ENCODE measurements at places on chromosomes 2 and 18.

DNA sequence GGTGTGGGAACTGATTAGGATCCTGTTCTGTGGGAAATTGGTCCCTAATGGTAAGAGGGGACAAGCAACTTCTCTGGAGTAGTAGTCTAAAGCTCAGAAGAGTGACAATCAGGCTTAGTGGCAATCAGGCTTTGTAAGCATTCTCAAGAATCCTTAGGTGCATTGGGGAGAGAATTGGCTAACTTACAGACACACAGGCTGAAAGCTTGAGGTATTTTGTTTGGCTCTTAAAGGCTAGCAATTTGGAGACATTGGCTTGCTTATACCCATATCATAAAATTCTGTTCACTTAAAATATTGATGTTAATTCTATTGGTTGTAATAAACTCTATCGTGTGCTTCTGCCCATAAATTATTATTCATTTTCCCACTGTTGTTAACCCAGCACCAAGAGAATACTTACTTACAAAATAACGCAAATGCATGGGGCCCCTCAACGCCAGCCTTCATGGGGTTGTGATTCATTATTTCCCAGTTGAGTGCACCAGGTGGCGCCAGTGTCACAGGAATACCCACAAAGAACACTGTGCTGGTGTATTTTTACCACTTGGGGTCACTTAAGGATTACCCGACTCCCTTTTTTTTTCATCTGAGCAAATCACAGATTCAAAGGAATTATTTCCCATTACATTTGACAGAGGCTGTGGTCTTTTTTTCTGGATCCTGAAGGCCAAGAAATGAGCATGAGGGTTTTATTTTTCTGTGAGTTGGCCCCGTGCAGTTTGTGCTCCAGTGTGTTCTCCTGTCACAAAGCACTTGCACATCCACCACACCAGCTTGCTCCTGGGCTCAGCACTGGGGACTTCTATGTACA, 45.5 kb downstream of the DDX1 start:
- DNase-seq: peak; percentile 24

DNA sequence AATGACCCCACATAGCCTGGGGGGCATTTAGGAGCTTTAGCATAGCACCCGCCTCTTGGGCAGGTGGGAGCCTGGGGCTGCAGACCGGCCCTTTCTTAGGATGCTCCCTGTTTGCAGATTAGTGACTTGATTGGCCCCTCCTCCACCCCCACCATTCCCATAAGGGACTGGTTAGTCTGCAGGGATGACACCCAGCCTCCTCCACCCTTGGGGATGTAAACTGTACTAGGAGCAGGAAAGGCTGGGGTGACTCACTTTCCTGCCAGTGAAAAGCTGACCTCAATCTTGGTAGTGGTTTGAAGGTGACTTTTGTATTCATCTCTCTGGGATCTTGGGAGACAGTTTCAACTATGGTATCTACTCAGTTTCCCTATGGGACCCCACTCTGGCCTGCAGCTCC, 24.2 kb downstream of the CTIF start:
- DNase-seq: no peak

DNA sequence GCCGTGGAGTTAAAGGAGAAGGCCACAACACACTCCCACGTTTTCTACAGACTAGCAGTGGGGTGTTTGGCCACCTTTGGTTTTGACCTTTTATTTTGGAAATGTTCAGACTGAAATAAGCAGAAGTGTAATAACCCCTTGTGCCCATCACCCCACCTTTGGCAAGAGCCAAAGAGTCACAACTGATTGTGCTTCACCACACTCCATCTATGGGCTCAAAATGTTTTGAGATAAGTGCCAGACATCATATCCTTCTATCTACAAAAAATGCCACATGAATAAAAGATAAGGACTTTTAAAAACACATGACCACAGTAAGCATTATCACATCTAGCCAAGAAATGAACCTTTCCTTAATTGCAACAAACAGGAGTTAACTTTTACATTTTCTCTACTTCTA, 9.9 kb upstream of the GPR35 start:
- no peak for DNase-seq

GRCh38 chr2:111029181-111029927, 91.4 kb upstream of the BCL2L11 start:
- DNase-seq: no peak

GRCh38 chr2:172806493-172806892, 70.8 kb downstream of the RAPGEF4 start:
- no peak for DNase-seq

DNA sequence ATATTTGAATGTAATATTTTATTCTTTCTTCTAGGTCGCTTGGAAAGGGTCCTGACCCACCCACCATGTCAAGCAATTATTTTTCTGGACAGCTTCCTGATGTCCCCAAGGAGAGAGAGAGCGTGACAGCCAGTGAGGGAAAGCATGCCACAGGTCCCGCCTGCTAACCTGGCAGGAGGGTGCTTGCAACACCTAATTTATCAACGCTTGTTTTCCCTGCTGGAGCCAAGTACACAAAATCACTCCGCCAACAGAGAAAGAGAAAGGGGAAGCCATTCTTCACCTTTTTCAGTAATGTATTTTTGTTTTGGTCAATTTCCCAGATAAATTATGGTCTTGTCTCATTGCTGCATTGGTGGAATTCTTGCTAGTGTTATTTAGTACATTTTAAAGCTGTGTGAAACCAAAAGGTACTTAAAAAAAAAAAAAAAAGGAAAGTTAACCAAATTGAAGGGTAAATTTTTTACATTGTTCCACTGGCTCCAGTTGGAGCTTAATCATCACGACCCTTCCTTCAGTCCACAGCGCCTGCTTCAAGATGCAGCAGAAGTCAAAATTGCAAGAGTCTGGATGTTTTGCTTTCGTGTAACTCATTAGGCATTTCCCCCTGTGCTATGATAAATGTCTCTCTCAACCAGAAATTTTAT, 88.5 kb upstream of the COPS8 start:
- DNase-seq: no peak

DNA sequence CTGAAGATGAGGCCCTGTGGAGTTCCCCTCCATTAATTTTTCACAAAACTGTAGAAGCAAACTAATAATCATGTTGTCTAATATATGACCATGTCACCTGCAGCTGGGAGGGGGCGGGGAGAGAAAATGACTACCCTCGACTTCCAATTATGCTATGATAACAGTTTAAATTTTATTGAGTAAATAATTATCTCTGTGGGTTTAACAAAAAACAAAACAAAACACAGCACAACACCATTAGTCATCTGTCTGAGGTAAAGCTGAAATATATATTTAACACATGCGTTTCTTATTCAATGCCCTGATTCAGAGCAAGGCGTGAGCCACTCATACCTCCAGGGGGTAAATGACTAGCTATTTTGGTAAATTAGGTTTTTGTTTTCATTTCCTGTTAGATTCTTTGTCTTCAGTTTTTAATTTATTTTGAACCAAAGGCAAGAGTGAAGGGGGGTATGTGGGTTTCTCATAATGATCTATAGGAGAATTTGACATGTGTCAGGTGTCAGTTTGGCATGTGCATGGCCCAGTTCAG, 77.4 kb upstream of the ZCCHC2 start:
- DNase-seq: no peak

- no peak for DNase-seq
These were observed 6.4 kb downstream of the GALNT14 start for GRCh38 chr2:31131871-31132270.

DNA sequence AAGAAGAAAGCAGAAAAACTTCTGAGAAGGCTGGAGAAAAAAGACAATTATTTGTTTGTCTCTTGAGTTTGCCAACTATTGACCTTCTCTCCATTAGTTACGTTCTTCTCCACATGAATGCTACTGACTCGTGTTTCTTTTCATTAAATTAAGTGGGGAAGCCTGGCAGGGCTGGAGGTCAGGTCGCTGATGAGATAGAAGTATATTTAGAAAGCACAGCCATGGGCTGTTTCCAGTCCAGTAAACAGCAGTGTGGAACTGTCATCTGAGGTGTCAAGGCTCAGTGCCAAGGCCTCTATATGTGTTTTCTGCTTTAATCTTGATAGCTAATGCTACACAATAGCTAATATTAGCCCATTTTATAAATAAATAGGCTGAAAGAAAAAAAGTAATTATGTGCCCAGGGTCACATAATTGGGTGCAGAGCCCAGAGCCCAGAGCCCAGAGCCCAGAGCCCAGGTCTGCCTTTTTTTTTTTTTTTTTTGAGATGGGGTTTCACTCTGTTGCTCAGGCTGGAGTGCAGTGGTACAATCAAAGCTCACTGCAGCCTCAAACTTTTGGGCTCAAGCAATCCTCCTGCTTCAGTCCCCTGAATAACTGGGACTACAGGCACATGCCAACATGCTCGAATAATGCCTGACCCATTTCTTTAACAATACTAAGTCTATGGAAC, 6.3 kb downstream of the MSGN1 start:
- no peak for DNase-seq

- no peak for DNase-seq
These were observed 73.3 kb upstream of the PPP1CB start for GRCh38 chr2:28678175-28678855.

- DNase-seq: no peak
These were observed 219.8 kb upstream of the SPHKAP start for GRCh38 chr2:228401065-228401912.

DNA sequence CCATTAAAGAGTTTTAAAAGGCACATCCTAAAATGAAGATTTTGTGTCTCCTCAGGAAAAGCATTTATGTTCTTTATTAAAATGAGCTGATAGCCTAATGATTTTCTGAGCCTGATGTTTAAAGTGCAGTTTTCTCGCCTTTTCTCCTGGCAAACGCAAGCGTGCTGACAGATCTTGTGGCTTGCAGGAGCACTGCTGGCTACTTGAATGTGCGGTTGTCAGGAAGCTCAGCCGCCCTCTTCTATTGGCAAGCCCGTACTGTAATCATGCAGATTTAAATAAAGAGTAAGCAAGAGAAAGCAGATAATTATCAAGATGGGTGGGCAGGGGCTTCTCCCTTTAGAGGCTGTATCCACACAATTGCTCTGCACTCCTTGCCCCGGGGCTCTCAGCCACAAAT, 139.5 kb upstream of the SPHKAP start:
- DNase-seq: no peak

DNA sequence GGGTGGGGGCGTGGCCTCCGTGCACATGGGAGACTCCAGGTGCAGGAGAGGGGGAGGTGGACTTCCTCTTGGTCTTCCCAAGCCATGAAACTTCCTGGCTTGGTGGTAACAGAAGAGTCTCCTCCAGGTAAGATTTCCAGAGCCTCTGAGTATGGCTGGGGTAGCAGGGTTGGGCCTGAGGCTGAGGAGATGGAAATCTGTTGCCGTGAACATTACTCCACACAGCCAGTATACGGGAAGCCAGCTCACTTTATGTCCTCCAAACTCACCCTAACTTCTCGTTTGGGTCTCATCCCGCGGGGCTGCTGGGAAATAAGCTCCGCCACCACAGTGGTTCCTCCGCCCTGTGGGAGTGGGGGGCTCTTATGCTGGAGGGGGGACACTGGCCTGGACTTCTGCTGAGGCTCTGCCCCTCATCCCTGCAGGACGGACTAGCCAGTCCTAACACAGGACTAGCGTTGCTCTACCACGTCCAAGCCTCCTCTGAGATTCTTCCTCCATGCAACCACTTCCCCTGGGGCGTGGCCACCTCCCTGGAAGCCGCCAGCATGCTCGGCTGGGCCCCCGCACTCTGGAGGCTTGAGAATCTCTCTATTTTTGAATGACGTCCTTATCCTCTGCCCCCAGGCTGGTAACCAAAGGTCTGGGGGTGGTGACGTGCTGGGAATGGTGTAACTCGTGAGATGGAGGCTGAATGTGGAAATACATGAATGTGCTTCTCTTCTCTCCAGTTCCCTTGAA, 777 bp upstream of the RAB17 start:
- no peak for DNase-seq

DNA sequence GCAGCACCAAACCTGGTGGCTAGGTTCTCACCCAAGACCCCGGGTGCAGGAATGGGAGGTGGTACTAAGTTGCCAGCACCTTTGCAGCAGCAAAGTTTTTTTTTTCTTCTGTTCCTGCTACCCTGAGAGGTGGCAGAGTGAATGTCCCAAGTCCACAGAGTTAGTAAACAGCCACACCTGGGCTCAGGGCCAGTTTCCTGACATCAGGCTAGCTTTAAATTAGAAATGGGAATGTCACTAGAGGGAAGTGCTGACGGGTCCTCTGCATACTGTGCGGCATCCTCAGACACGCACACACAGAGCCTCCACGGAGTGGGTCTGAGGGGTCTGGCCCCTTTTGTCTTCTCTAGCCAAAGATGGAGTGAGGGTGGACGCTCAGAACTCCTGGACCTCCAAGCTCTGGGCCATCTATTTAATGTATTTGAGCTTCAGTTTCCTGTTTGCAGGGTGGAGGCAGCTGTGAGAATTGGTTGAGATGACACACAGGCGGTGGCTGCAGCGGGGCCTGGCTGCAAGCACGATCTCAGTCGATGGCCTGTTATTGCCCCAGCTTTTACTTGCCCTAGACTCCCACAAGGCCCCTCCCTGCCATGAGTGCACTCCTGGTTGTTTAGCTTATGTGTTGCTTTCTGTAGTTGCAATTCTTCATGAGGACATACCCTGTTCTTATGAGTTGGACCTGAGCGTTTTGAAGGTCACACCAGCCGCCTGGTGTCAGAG, 751.4 kb upstream of the HS6ST1 start:
- DNase-seq: no peak

GRCh38 chr2:129747500-129748125, 231.9 kb upstream of the RAB6C start:
- no peak for DNase-seq

- DNase-seq: no peak
These were observed 240.9 kb downstream of the STK39 start for GRCh38 chr2:168006498-168006897.

GRCh38 chr2:165471349-165471950, 2.0 kb downstream of the CSRNP3 start:
- DNase-seq: no peak

DNA sequence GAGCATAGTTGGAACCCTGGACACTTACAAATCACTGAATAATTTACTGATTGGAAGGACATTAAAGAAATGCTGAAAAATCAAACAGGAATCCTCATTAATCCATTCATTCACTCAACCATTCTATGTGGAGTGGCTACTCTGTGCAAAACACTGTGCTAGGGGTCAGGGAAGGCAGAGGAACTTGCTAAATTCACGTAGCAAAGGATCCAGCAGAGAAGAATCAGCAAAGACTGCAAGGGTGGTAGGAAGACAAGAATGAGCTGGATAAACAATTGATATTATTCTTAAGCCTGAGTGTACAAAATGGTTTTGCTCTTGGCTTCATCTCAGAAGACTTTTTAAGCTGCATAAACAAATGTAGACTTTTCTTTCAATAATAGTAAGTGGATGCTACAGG, 164.3 kb upstream of the CAVIN2 start:
- DNase-seq: no peak

DNA sequence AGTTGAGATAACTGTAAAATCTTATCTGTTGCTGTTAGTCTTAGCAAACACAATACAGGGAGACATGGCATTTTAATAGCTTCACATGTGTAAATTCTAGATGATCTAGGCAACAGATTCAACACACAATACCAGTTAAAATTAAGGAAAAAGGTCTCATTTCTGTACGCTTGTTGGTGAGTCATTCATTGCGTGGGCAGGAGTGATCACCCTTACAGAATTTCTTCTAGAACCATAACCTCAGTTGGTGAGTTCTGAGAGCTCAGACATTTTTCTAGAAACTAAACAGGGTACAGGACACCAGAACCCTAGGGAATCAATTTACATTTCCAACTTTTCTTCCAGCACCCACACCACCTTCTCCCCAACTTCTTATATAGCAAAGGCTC, 81.9 kb downstream of the SLC8A1 start:
- DNase-seq: no peak

Measured in thoracic aorta (tissue), 2 donors.